ENCODE measurements at places on chromosomes 3 and 15.

GRCh38 chr15:68725736-68726135, 95.0 kb downstream of the ANP32A start:
- DNase-seq: no peak

DNA sequence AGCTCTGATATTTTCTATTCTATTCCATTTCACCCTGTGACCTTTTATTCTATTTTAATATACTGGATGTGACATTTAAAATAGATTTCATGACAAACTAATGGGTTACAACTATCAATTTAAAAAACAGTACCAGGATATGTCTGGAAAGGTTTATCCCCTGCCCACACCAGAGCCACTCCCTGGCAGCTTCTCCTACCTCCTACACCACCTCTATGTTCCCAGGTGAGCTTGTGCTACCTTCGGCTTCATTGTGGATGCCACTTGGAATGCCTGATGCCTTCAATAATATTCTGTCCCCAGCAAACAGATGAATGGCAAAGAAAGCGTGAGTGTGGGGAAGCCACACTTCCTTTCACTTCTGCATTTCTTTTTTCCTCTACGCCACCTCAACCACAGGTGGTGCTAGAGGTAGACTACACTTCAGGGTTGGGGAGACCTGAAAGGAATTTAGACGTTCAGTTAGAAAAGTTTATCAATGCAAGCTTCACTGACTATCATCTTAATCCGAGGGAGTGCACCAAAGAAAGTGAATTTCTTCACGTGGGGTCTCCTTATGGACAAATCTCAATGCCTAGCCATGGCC, 213.0 kb downstream of the SSR3 start:
- no peak for DNase-seq

GRCh38 chr3:170309046-170309445, 48.5 kb upstream of the SKIL start:
- DNase-seq: no peak

GRCh38 chr15:65791335-65792137, 557 bp downstream of the DENND4A start:
- DNase-seq: peak; percentile 85

DNA sequence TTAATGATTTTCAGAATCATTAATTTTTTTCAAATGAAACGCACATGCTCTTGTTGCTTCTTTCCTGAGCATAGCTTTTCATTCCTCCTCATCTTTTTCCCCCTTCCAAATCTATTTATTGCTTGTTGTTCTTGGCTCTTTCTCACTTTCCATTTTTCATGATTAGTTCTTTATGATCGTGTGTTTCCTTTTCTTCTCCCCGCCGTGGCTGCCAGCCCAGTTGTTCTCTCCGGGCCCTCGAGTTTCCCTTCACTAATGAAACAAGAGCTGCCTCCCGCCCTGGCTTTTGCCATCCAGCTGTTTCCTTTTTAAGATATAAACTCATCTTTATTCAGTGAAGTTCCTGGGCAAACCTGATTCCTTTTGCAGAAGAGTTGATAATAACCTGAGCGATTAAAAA, 170.2 kb upstream of the NR2F2 start:
- DNase-seq: peak; percentile 67

DNA sequence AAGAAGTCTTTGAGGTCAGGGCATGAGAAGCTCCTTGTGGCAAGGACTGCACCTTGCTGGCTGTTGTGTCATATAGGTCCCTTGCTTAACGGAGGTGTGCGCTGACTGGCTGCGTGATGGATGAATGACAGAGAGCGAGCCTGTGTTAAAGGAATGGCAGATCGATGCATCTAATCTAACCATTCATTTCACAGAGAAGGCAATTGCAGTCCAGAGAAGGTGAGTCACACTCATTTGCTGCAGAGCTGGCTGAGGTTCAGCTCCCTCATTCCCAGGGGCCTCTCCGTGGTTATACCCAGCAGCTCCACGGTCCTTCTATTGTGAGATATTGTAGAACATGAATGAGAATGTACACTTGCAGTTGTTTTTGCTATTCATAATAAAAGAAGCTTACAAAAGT, 289.3 kb downstream of the EPHB1 start:
- DNase-seq: no peak

DNA sequence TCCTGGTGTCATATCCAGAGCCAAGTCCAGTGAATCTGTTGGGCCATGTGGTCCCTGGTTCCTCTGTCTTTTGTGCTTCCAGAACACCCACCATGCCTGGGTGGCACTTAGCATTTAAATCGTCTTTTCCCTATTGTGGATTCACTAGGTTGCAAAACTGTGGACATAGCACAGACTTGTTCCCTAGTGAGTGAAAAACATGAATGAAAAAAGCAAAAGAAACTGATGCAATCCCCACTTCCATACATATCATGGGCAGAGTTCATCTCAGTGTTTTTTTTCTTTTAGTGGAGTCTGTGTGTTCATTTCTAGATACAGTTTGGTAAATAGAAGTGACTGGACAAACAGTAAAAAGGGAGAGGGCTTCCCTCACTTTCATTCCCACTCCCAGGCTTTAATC, 170.5 kb downstream of the SLCO3A1 start:
- DNase-seq: no peak

GRCh38 chr3:13189639-13190377, 116.6 kb upstream of the IQSEC1 start:
- no peak for DNase-seq

DNA sequence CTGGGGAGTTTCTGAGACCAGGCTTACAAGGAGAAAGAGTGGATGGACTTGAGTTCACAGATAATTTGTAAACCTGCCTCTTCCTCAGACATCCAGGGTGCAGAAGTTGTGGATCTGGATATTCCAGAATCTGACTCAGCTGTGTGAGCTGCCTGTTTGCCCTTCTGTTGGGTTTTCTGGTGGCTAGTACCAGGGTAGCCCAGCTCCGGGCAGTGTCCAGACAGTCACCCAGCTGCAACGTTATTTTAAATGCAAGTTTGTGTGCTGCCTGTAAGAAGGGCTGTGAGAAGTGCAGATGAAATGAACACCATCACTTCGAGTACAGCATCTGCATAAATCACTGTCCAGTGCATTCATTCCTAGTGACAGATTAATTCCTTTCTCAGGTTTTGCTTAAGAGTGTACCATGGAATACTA, 1053.0 kb downstream of the TUSC7 start:
- no peak for DNase-seq

- no peak for DNase-seq
These were observed 381.4 kb upstream of the TGFBR2 start for GRCh38 chr3:30225021-30225420.
